ENCODE measurements at places on chromosomes 16 and 17.

DNA sequence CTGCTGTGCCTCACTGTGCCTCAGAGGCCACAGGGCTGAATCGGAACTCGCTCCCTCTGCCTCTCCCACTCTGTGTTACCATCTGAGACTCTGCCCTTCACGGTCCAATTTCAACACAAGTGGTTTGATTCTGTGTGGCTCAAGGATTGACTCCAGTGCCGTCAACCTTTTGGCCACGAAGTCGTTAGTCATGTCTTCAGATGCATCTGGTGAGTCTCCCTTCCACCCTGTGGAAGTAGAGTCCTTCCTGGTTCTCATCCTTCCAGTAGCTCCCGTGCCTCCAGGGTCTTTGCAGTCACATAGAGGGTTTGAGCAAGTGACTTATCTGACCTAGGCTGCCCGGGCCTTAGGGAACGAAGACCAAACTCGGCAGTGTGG, 51.2 kb downstream of the PGS1 start:
- no peak for DNase-seq

DNA sequence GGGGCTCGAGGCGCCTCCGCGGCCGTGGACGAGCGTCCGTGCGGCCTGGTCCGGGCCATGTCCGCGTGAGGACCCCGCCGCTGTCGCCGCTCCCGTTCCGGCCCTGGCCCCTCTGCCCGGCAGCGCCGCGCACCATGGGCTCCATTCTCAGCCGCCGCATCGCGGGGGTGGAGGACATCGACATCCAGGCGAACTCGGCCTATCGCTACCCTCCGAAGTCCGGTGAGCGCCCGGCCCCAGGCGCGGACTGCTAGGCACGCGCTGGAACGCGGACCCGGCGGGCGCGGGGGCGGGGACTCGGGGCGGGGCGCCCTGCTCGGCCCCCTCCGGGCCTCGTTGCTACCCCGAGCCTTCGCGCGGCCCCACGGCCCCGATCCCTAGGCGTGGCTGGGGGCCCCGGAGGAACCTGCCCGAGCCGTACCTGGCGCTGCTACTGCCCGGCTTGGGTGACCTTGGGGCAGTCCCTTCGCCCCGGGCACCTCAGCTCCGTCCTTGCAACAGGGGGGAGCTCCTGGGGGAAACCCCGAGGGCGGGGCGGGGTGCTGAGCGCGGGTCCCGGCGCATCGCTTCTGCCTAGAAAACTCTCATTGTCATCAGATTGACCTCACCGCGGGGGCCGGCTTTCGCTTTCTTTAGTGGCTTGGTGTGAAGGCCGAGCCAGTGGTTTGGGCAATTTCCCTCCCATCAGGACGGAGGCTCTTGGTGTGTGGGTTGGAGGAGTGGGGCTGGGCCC, 367 bp downstream of the MGRN1 start:
- DNase-seq, result peak; percentile 49

DNA sequence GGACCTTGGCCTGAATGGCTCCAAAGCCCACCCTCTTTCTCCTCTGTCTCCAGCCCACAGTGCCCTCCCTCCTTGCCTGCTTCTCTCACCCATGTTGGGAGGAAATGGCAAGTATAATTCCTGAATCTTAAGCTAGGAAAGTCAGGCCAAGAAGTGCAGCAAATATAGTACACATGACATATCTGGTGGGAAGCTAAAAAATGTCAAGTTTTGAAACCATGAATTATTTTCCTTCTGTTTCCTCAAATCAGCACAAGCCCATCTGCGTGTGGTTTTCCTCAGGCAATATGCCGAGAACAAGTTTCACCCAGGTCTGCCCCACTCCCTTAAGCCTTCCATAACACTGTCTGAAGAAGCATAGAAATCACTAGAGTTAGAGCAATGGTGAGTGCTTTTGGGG, 502.8 kb upstream of the CDH11 start:
- DNase-seq, result no peak

DNA sequence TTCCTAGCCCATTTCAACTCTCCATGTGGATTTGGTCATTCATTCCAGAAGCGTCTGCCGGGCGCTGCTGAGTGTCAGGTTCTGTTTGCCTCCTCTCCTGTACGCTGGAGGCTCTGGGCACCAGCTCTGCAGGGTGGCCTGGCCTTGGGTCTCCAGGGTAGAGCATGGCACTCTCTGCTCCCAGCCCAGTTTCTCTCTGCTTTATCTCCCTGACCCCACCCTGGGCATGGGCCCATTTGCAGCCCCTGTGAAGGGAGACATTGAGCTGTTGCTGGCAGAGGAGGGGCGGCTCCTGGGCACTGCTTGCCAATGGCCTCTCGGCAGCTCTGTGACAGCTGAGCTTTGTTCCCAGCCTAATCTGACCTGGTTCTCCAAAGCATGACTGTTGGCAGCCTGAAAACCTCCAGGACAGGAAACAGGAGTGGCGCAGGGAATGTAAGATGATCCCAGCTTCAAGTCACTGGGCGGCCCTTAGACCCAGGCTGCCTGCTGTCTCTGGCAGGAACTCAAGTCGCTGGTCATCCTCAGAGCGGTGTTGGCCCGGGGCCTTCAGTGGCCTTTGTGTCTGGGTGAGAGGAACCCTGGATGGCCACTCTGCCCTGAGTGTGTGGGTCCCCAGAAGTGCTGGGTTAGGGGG, 146.8 kb downstream of the SEC14L1 start:
- no peak for DNase-seq

- DNase-seq, result no peak
These were observed 25.8 kb downstream of the GNPTG start for GRCh38 chr16:1377406-1378010.

GRCh38 chr17:1452836-1453235, 3.2 kb downstream of the CRK start:
- no peak for DNase-seq

DNA sequence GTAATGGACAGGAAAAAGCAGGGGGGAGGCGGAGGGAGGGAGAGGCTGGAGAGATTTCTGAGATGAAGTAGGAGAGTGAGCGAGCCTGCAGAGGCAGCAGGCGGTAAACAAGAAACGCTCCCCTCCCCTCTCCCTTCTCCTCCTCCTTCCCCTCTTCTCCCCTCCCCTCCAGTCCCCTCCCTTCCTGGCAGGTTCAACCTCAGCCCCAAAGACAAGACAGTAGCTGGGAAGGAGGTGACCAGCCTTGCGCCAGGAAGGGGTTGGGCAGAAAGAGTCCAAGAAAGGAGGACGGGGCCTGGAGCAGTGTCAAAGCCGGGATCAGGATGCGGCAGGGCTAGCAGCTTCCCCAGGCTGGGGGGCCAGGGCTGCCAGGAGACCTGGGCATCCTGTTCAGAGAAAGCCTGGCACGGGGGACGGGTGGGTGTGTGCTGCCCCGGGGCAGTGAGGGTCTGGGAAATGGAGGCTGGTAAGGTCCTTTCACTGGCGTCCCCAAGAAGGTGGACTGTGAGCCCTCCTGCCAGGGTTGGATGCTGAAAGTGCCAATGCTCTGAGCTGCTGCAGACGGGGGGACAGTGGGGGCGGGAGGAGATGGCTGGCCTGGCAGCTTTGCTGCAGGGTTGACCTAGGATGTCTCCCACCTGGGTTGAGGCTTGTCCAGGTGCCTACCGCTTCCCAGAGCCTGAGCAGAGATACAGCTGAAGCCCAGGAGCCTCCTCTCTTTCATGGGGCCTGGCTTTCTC, 261.6 kb upstream of the TNRC6C start:
- peak; percentile 21 for DNase-seq

- DNase-seq, result no peak
These were observed 10.3 kb downstream of the CDRT4 start for GRCh38 chr17:15456972-15457722.

DNA sequence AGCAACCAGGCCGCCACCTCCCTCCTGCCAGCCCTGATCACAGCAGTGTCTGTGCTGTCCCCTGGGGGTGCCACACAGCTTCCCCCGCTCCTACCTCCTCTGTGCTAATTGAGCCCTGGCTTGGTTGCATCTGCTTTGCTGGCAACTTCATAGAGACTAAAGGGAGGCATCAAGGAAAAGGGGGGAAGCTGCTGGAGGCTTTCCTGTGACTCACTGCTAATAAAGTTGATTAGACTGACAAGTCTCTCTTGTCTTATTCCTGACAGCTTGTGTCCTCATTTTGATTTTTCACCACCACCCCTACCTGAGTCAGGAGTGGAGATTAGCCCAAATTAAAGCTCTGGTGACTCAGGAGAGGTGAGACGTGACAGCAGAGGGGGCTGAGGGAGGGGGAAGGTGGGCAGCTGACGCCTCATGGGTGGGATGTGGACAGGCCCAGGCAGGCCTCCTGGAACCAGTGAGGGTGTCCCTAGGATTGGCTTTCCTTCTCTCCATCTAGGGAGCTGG, 310.0 kb downstream of the CBLN1 start:
- no peak for DNase-seq

GRCh38 chr17:15441315-15441714, 26.1 kb downstream of the CDRT4 start:
- no peak for DNase-seq

GRCh38 chr17:42924891-42925290, 24.3 kb downstream of the G6PC1 start:
- DNase-seq, result no peak

DNA sequence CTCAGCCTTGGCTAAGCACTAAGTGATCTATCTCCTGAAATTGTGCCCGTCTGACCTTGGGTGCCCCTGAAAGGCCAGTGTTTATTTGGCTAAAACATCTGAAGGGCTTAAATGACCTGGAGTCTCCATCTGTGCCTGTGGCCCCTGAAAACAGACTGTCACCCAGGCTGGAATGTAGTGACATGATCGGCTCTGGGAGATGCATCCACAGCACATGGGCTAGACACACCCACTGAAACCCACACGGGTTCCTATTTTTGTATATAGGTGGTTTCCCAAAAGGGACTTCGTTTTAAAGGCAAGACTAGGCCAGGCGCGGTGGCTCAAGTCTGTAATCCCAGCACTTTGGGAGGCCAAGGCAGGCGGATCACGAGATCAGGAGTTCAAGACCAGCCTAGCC, 13.5 kb downstream of the CEP295NL start:
- DNase-seq, result no peak

GRCh38 chr17:57924677-57925076, 30.5 kb downstream of the CUEDC1 start:
- DNase-seq, result no peak

DNA sequence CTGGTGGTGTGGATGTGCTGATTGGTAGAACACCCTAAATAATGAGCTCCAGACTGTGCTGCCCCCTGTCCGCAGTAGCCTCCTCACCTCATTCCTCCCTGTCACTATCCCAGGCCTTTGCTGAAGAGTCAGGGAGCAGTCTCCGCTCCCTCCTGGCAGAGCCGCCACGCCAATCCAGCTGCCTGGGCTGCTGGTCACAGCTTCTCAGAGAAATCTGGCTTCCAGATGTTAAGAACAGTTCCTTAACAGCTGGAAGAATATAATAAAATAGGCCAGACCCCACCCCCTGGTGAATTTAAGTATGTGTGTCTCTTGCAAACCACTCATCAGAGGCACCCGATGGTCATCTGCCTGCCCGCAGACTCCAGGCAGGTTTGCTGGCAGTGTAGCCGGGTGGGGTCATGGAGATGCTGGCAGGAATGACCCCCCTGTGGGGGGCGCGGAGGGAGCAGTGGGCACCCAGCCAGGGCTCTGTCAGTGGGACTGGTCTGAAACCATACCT, 161.0 kb downstream of the CCDC182 start:
- DNase-seq, result no peak

GRCh38 chr17:46139432-46140210, 53.6 kb downstream of the KANSL1 start:
- DNase-seq, result no peak

GRCh38 chr17:28406473-28406814, 432 bp upstream of the SLC46A1 start:
- DNase-seq, result no peak

DNA sequence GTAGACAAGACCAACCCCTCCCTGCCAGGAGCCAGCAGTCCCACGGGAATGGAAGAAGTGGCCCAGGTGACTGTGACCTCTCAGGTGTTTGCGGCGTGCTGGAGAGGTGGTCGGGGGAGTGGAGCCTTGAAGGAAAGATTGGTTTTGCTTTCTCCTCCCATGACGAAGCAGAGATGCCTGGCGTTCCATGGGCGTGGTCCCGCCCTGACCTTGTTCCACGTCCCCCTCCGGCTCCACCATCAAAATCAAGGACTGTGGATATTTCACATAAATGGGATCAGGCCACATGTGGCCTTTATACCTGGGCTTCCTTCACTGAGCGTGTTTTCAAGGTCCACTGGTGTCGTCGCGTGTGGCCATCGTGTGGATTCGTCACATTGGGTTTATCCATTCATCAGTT, 270.6 kb upstream of the TNRC6C start:
- DNase-seq, result no peak

- no peak for DNase-seq
These were observed 19.2 kb downstream of the UNC119 start for GRCh38 chr17:28533091-28533807.

DNA sequence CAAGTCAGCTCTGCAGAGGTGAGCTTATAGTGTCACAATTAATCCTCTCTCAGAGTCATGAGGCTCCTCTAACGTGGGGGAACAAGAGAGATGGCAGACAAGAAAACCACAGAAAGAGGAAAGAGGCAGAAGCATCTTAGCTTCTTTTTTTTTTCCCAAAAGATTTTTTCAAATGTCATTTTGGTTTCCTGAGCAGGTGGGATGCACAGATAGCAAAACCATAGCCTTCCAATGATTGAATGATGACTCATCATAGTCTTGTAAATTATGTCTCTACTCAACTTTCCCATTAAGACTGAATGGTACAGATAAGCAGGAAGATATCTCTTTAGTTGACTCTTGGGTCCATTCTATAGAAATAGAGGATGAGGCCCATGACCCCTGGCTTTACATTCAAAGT, 162.8 kb upstream of the ZFHX3 start:
- DNase-seq, result no peak

GRCh38 chr17:43658900-43659299, 2.8 kb downstream of the MEOX1 start:
- DNase-seq, result no peak

DNA sequence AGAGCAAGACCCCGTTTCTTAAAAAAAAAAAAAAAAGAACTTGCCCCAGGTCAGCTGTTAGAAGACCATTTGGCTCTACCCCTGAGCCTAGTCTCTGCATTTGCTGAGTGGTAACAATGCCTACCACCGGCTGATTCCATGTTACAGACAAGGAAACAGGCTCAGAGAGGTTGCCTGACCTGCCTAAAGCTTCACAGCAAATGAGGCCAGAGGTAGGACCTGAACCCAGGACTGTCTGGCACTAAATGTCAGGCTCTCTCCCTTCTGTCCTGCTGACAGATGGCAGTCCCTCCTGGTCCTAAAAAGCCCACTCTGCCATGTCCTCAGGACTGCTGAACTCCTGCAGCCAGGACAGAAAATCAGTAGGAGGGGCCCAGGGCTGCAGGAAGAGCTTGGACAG, 5.8 kb downstream of the STX1B start:
- DNase-seq, result no peak

GRCh38 chr16:845351-845745, 44.8 kb upstream of the GNG13 start:
- no peak for DNase-seq

DNA sequence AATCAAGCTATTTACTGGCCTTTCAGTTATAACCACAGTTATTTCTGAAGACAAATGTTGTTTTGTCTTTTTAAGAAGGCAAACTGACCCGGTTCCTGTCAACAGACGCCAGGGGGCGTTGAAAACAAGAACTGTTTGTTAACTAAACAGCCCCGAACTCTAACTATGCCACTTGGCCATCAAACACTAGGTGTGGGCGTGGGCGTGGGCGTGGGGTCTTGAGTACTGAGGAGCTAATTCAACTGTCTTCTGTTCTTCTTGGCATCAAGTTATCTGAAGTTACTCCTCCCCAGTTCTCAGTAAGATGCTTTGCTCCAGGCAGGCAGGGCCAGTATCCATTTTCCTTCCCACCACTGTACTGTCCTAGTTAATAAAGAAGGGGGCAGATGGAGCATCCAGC, 63.3 kb upstream of the MTMR4 start:
- peak; percentile 56 for DNase-seq

Measured in CD4-positive, alpha-beta T cell treated with Interleukin-17A for 4 hours (primary cell).